ENCODE measurements at places on chromosomes 3 and 15. TPM values are rescaled to one million over a fixed set of nuclear protein-coding genes. Genes with fewer than 3 reads are reported as not detected.

DNA sequence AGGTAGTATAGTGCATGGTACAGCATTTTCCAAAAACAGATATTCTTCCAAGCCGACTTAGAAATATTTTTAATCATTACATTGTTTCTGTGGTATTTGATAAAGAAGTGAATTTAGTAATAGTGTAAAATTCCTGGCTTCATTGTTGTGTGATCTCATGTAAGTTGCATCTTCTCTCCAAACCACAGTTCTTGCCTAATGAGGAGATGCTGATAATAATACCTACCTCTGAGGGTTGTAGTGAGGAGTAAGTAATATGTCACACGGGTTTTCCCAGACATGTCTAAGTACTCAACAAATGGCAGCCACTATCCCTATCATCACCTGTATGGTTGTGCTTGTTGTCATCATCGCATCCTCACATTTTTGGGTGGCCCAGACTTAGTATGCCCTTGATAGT lies 167.3 kb downstream of the SLCO3A1 start:
- no peak for DNase-seq

GRCh38 chr15:38153781-38154180 lies 98.9 kb upstream of the SPRED1 start:
- DNase-seq = no peak

GRCh38 chr3:22013641-22014040 lies 262.6 kb upstream of the ZNF385D start:
- DNase-seq = no peak

- DNase-seq = no peak
Observed at GRCh38 chr3:165830746-165831145, 6.5 kb downstream of the BCHE start.

GRCh38 chr15:29962407-29962806 lies 120.3 kb upstream of the GOLGA8J start:
- no peak for DNase-seq

Gene COL8A1
- total RNA-seq = 95.1 TPM

Gene CHSY1
- 40.6 TPM for total RNA-seq
